ENCODE measurements at places on chromosomes 4 and X.

GRCh38 chrX:132692066-132692465, 203.2 kb upstream of the MBNL3 start:
- no peak overlapping the region for H3K27ac ChIP-seq
- H3K36me3 ChIP-seq = no peaks in the 10 kb centered on the region
- DNase-seq = no peak
- no peaks in the 10 kb centered on the region for H3K27me3 ChIP-seq
- H3K4me3 ChIP-seq = no peak overlapping the region

- H3K27me3 ChIP-seq = no peaks in the 10 kb centered on the region
- H3K27ac ChIP-seq = no peak overlapping the region
- no peaks in the 10 kb centered on the region for H3K4me1 ChIP-seq
- no peak for DNase-seq
- no peak overlapping the region for H3K4me3 ChIP-seq
- H3K36me3 ChIP-seq = no peaks in the 10 kb centered on the region
Measured at GRCh38 chr4:545612-546011, 30.5 kb downstream of the TMEM271 start.

GRCh38 chrX:12954981-12955380, 19.9 kb upstream of the TMSB4X start:
- DNase-seq = no peak
- no peaks in the 10 kb centered on the region for H3K36me3 ChIP-seq
- H3K27me3 ChIP-seq = no peaks in the 10 kb centered on the region
- H3K27ac ChIP-seq = peak overlapping the region; percentile 88

- H3K36me3 ChIP-seq = no peaks in the 10 kb centered on the region
- H3K4me3 ChIP-seq = no peak overlapping the region
- H3K4me1 ChIP-seq = peaks cover 1% of the 10 kb centered on the region
- no peak overlapping the region for H3K27ac ChIP-seq
- DNase-seq = no peak
Measured at GRCh38 chr4:6332042-6332668, 62.5 kb downstream of the WFS1 start.

GRCh38 chrX:437661-438390, 51.1 kb upstream of the PPP2R3B start:
- no peak for DNase-seq
- H3K27me3 ChIP-seq = no peaks in the 10 kb centered on the region
- H3K36me3 ChIP-seq = no peaks in the 10 kb centered on the region
- H3K4me3 ChIP-seq = no peak overlapping the region
- H3K27ac ChIP-seq = no peak overlapping the region

DNA sequence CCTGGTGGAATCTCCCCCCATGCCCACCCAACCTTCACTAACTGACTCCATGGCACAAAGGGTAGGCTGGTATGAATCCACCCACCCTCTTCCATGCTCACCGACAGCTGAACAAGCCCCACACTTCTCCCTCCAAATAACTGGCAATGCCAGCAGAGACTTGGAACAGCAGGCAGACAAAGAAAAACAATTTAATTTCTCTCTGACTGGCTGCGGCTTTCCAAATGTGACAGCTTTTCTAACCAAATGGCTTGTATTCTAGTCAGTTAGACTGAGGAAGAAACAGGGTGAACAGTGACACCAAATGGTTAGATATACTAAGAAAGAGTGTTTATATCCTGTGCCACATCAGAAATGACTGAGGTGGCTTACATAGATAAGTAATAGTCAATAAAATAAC, 199.3 kb upstream of the ADAMTS3 start:
- no peak overlapping the region for H3K4me3 ChIP-seq
- H3K4me1 ChIP-seq = no peaks in the 10 kb centered on the region
- H3K27ac ChIP-seq = no peak overlapping the region
- H3K27me3 ChIP-seq = no peaks in the 10 kb centered on the region
- no peak for DNase-seq

GRCh38 chr4:56892691-56893090, 15.0 kb upstream of the REST start:
- H3K4me3 ChIP-seq = no peak overlapping the region
- DNase-seq = no peak
- H3K27ac ChIP-seq = no peak overlapping the region
- H3K4me1 ChIP-seq = no peaks in the 10 kb centered on the region
- no peaks in the 10 kb centered on the region for H3K27me3 ChIP-seq

DNA sequence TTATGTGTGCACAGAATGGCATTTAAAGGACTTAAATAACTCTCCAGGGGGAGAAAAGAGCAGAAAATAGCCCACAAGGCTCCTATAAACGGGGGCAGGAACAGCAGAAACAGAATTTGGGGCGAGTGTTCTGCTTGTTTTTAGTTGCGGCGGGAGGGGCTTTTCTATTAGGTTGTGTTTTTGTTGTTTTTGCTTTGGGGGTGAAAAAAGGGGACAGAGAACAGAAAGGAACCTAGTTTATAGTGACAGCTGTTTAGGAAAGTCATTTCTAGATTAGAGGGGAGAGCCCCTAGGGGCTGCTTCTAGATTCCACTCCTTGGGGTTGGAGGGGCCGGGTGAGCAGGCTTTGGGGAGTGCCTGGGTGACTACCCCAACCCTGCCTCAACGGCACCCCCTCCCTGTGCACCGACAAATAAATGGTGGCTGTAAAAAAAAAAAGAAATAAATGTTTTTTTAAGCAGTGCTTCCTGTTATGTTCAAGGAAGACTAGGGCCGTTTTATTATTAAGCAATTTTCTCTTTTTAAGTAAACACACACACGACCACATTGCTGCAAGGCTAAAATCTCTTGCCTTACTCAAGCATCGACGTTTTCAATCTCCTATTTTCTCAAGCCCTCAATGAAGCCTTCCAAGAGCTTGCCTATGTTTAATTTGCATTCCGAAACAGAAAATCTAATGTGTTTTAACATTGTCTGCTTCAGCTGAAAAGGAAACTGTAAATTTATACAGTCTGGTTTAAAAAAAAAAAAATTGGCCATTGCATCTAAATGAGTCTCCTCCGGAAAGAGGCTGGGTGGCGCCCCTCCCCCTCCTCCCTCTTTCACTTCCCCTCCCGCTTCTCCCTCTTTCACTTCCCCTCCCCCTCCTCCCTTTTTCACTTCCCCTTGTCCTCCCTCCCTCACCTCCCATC, 123.3 kb upstream of the TBL1X start:
- H3K4me1 ChIP-seq = peaks cover 51% of the 10 kb centered on the region
- no peaks in the 10 kb centered on the region for H3K27me3 ChIP-seq
- DNase-seq = peak; percentile 64
- peak overlapping the region; percentile 4 for H3K4me3 ChIP-seq
- no peaks in the 10 kb centered on the region for H3K36me3 ChIP-seq
- peak overlapping the region; percentile 58 for H3K27ac ChIP-seq

GRCh38 chrX:9681422-9681821, 84.2 kb downstream of the GPR143 start:
- H3K4me1 ChIP-seq = peaks cover 7% of the 10 kb centered on the region
- no peaks in the 10 kb centered on the region for H3K27me3 ChIP-seq
- H3K27ac ChIP-seq = no peak overlapping the region
- no peak for DNase-seq
- no peak overlapping the region for H3K4me3 ChIP-seq

DNA sequence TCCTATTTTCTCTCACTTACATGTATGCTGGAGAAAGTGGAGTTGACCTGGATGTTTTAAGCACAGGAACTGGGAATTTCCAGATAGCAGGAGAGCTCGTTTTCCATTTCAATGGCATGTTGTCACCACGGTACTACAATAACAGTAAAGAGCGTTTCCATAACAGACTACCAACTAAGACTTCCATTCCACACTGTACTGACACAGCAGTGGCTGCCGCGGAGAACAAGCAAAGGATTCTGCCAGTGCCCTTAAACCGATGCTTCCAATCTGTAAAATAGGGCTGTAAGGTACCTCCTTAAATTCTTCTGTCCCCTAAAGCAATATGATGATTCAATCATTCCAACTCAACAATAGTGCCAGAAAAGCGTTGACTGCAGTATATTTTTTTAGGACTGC, 143.9 kb downstream of the KLHL13 start:
- no peaks in the 10 kb centered on the region for H3K27me3 ChIP-seq
- H3K4me3 ChIP-seq = no peak overlapping the region

DNA sequence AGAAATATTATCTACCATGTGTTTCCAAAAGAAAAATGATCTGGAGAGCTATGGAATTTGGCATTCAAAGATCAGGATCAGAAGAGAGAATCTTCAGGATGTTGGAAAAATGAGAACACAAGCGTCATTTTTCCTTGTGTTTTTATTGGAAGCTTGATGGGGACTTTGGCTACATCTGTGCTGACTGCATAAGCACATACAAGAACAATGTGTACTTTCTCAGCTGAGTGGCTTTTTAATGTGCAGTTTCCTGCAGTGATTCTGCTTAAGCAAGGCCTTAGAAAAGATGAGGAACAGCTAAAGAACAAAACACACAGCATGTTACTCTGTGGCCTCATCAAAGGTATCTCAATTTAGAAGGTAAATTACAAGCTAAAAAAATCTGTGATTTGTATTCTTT, 1039.9 kb downstream of the GLUD2 start:
- no peak for DNase-seq
- no peak overlapping the region for H3K27ac ChIP-seq
- H3K4me3 ChIP-seq = no peak overlapping the region
- H3K4me1 ChIP-seq = no peaks in the 10 kb centered on the region

DNA sequence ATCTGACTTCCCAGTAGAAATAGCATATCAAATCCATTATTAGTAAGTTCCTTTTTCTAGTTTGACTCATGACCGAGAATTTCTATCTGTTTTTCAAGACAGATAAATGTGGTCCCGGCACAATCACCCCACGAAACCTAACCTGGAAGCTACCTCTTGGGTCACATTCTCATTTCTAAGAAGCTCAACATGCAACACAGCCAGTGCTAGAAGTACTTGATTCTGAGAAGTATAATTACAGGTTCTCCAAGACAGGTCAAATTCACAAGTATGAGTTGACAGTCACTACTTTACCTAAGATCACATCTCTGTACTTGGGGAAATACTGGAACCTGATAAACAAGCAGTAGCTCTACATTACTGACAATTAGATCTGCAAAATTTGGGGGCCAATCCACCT, 54.0 kb upstream of the PLAC1 start:
- DNase-seq = no peak
- H3K4me3 ChIP-seq = no peak overlapping the region
- no peaks in the 10 kb centered on the region for H3K27me3 ChIP-seq
- H3K27ac ChIP-seq = no peak overlapping the region
- no peaks in the 10 kb centered on the region for H3K36me3 ChIP-seq

DNA sequence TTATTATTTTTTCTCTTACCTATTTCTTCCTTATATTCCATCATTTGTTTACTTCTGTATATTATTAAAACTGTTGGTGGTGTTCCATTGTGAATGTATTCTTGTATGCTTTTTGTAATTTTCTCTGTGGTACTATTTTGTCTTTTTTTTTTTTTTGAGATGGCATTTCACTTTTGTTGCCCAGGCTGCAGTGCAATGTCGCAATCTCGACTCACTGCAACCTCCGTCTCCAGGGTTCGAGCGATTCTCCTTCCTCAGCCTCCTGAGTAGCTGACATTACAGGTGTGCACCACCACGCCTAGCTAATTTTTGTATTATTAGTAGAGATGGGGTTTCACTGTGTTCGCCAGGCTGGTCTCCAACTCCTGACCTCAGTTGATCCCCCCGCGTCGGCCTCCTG, 8.6 kb downstream of the KDM6A start:
- H3K36me3 ChIP-seq = no peaks in the 10 kb centered on the region
- H3K4me1 ChIP-seq = peaks cover 54% of the 10 kb centered on the region
- H3K4me3 ChIP-seq = no peak overlapping the region
- H3K27ac ChIP-seq = no peak overlapping the region

DNA sequence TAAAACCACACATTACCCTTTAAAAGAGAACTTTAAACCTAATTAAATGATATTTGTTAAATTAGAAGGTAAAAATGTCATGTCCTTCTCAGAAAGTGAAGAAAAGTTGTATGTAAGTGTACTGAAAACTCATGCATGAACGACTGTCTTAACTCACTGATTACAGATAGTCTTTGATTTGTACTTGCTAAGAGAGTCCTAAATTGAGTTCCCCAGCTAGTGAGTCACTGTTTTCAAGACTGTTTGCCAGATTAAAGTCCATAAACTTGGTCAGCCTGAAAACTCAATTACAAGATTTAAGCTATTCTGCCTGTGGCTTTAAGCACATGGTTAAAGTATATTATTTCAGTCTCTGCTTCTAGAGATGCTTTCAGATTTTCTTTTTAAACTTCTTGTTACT, 124.9 kb upstream of the ZCCHC13 start:
- no peak for DNase-seq
- no peak overlapping the region for H3K27ac ChIP-seq
- H3K27me3 ChIP-seq = no peaks in the 10 kb centered on the region
- H3K4me1 ChIP-seq = no peaks in the 10 kb centered on the region

GRCh38 chr4:55337944-55338343, 8.1 kb upstream of the SRD5A3 start:
- H3K36me3 ChIP-seq = no peaks in the 10 kb centered on the region
- H3K4me3 ChIP-seq = no peak overlapping the region
- DNase-seq = no peak
- H3K4me1 ChIP-seq = no peaks in the 10 kb centered on the region

DNA sequence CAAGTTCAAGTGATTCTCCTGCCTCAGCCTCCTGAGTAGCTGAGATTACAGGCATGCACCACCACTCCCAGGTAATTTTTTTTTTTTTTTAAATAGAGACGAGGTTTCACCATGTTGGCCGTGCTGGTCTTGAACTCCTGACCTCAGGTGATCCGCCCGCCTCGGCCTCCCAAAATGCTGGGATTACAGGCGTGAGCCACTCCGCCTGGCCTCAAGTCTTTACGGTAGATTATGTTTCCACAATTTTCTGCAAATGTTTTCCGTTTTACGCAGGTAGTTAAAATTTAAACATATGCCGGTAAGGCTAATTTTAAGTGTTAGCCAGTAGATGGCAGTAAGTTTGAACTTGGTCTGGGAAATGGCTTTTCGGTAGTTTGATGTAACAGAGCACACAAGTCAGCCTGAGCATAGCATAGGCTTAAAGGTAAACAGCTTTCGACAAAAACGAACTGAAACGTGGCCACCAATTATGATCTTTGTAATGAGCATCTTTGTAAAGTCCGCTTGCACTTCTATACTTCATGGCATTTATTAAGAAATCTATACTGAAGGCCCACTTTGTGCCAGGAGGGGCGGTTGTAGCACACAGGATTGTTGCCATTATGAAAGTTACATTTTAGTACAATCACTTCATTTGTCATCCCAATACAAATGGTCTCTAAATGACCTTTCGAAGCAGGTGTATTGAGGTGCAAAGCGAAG, 31.1 kb downstream of the CCKAR start:
- peak; percentile 53 for DNase-seq
- no peaks in the 10 kb centered on the region for H3K4me1 ChIP-seq
- H3K36me3 ChIP-seq = no peaks in the 10 kb centered on the region
- H3K4me3 ChIP-seq = no peak overlapping the region

- no peak overlapping the region for H3K4me3 ChIP-seq
- no peak overlapping the region for H3K27ac ChIP-seq
- no peaks in the 10 kb centered on the region for H3K4me1 ChIP-seq
- H3K27me3 ChIP-seq = no peaks in the 10 kb centered on the region
Measured at GRCh38 chr4:100359441-100359840, 158.4 kb downstream of the EMCN start.

GRCh38 chr4:137923494-137923893, 318.7 kb downstream of the SLC7A11 start:
- no peaks in the 10 kb centered on the region for H3K36me3 ChIP-seq
- DNase-seq = no peak
- H3K27ac ChIP-seq = no peak overlapping the region
- H3K4me1 ChIP-seq = no peaks in the 10 kb centered on the region
- no peaks in the 10 kb centered on the region for H3K27me3 ChIP-seq
